HepG2 (cell line): ENCODE measurements at places on chromosomes 6 and 20.

DNA sequence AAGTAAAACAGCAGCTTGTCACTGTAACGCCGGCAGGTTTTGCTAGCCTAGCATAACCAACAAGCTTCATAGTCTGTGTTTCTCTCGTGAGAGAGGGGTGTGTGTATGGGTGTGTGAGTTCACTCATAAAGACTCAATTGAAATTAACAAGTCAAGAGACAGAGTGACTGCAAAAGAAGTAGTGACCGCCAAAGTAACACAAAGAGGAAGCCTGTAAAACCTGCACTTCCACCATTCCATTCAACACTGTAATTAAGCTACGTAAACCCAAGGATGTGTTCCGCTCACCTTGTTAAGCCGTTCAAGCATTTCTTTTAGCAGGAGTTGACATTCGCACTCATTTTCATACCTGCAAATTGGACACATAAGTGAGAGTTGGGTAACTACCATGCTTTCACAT is 6.6 kb downstream of the BFSP1 start:
- no peak for DNase-seq

DNA sequence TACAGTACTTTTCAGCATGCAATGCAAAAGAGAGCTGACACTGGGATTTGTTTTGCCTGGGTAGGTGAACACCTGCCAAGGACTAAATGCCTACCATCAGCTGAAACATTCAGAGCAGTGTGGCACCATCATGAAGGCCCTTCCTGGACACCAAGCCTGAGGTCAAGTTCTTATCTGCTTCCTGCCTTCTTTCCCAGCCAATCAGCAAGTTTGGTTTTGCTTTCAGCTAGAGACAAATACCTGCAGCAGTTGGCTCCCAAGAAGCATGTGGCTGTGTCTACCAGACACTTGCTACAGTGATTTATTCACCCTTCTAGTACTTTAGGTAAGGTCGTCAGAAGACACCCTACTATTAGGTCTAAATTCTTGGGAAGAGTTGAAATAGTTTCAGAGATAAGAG is 112.8 kb downstream of the TBX18 start:
- DNase-seq, result no peak

DNA sequence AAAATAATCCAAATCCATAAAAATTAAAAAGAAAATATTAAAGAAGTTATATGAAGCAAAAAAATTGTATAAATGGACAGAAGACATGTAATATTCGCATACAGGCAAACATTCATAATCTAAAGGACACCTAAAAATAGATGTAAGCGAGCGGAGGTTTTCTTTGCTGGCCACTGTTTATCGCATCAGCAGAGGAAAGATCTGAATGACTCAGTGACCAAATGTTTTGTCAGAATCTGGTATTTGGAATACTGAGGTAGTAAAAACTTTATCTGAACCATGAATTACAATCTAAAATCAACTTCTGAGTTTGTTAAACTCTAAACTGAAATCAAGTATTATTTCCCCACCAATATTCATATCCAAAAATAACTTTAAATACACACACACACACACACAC is 7.8 kb downstream of the TSPYL4 start:
- no peak for DNase-seq

DNA sequence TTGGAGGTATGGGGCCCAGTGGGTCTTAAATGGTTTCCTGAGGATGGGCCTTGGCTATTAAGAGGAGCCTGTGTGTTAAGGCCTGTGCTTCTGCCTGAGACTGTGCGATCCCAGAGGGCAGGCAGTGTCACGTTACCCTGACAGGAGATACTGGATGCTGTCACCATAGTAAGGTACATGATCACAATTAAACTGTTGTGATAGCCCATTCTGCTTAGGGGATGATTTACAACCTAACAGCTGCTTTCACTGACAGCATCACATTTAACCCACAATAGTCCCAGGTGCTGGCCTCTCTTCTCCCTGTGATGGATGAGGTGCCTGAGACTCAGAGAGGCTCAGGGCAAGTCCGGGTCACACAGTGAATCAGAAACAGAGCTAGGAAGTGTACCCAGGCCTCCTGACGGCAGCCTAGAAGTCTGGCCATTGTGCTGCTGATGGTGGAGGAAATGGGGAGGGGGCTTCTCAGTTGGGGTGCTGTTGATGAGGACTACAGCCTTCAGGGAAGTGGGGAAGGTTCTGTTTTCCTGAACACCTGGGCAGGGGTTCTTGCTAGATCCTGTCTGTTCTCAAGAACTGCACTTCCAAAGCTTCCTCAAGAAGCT is 97.3 kb downstream of the MDGA1 start:
- DNase-seq, result no peak

- no peak for DNase-seq
Observed at GRCh38 chr6:160426136-160426535, 78.0 kb downstream of the SLC22A3 start.

DNA sequence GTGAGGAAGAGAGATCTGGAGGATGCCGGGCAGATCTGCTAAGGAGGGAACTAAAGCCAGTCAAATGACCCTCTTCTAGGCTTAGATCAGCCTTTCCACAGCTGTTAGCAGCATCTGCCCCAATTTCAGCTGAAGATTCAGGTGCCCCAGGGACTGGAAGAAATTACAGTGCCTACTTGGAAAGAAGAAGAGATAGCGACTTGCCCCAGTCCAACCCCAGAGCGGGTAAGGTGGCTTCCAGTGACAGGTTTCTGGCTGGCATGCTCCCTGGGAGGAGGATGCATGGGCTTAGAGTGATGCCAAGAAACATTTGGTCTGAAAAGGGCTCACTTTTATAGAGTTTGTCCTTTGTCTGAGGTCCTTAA is 620 bp downstream of the TJAP1 start:
- no peak for DNase-seq

DNA sequence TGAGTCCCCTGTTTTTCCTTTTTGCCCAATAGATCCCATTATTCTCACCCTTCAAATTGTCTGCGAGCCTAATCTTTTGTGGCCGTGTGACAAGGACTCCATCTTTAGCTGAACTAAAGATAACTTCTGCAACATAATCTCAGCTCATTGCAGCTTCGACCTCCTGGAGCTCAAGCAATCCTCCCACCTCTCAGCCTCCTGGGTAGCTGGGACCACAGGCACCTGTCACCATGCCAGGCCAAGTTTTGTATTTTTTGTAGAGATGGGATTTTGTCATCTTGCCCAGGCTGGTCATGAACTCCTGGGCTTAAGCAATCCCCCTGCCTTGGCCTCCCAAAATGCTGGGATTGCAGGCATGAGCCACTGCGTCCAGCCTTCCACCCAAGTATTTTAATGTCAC is 161.0 kb downstream of the GJA1 start:
- no peak for DNase-seq

- DNase-seq, result no peak
Observed at GRCh38 chr6:35073766-35074471, 67.2 kb downstream of the TCP11 start.

DNA sequence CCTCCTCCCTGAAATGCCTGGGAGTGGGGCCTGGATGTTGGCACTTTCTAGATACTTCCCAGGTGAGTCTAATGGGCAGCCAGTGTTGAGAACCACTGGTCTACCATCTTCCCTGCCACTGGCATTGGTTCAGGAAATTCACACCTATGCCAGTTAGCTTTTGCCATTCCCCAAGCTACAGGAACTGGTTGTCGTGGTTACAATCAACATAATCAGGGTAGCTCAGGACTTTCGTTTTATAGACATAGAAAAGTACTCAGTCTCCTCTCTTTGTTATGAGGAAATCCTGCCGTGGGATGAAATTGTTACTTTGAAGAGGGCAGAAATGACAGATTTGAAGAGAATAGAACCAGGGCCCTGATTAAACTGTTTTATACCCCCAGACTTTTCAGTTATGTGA is 127.9 kb upstream of the FOXO3 start:
- DNase-seq, result no peak

DNA sequence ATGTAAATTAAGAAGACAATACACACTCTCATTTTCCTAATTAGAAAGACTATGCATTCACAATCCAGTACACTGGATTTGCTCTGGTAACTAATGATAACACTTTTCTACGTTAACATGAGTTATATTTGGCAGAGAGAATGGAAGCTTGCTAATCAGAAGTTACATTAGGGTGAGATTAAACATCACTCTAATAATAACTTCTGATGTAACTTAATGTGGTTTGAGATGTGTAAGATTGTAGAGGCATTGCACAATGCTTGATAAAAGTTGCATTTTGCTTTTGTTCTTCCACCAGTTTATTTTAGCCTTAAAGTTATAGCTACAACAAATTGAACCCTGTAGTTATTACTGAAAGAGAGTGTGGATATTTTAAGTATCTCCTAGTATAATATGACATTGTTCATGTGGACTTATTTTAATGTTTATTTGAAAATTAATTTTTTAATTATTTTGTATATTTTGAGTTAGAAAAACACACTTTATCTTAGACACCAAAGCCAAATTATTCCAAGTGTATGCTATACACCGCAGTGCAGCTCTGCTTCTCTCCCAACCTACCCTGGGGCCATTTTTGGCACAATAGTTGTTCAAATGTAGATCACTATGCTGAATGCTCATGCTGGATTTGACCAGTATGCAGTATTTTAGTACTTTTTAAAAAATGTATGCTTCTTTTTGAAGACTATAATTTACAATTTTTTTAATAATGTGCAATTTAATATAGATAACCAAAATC is 143.2 kb downstream of the SLC16A10 start:
- DNase-seq, result no peak

GRCh38 chr6:151284548-151285017 is 44.8 kb downstream of the AKAP12 start:
- DNase-seq, result no peak

DNA sequence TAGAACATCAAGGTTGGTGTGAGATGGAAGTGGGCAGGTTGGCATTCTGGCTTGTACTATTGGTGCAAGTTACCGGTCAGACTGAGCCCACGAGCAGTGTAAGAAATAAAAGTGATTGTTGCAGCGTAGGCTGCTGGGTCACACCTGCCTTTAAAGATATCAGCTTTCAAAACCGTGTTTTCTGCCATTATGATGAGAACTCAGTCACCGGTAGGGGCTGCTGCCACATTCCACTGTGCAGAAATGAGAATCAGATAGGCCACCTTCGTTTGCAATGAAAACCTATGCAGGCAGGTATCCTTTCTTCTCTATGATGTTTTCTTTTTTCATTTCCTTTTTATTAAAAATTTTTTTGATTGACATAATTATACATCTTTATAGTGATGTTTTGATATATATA is 168.5 kb downstream of the MYLK4 start:
- DNase-seq, result no peak

DNA sequence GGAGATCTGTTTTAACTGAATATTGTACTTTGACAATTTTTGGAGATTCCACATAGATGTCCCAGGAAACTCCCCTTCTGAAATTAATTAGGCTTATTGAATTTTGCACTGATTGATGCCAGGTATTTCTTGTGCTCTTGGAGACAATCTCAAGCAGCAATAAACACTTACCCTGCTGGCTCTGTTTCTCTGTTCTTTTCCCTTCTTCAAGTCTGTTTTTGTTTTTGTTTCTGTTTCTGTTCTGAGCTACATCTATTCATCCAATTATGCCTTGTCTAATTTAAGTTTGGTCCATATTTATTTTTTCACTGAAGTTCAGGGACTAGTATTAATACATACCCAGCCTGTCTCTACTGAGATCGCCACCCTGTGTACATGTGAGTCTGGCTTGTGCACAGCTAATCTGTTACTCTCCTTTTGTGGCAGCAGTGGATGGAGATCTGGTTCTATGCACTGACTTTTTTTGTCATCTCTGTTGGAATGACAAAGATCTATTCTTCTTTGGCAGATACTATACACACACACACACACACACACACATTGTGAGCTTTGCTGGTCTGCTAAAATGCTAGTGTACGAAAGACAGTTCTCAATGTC is 51.9 kb downstream of the IL22RA2 start:
- no peak for DNase-seq

DNA sequence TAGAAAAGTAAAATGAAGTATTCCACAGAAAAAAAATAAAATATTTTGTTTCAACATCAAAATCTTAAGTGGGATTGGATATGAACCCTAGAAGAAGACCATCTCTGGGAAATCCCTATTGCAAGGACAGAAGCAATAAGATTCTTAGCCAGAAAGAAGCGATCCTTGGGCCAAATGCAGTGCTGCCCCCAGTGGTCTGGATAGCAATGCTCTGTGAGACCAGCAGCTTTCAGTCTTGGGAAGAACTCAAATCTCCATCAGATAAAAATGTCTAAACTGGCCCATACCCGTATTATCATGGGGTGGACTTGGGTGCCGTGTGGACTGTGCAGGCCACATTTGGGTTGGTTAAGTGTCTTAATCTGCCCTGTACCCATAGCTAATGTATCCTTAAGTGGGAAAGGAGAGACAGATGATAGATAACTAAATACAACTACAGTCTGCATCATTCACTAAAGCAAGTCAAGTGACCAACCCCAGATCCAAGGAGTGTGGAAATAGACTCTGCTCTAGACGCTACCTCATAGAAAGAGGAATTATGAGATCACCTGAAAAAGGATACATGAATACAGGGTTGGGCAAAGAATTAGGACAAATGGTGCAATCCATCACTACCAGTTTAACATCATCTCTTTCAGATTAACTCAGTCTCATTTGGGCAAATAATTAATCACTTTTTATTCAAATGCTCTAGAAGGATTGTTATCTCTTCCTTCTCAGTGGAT is 38.9 kb upstream of the SNAP25 start:
- peak; percentile 19 for DNase-seq

GRCh38 chr6:31952890-31953289 is 5.9 kb downstream of the NELFE start:
- DNase-seq, result no peak

- DNase-seq, result peak; percentile 65
Observed at GRCh38 chr20:17683218-17684076, 1.4 kb upstream of the RRBP1 start.

DNA sequence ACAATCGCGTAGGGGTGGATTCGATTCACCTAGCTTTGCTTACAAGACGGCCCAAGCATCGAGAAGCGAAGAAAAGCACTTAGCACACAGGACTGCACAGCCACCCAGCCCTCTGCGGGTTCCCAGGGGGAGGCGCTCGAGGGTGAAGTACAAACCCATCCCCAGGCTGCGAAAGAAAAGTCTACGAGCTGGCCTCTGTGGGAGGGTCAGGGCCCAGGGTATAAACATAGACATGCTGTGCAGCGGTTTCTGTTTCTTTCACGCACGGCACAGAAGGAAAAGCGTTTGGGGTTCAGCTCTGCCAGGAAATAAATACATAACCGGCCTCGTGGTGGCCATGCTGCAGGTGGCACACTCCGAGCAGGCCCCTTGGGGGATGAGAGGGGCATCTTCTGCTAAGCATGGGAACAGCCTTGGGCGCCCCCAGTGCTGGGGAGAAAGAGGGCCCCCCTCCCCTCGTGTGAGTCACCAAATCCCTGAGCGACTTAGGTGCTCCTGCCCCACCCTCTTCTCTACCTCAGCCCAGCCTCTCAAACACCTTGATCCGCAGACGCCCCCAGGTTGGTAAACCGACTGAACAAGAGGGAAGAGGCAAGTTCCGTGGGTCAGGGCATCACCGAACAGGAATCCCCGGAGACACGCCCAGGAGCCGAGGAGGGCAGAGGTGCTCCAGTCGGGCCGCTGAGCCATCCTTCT is 91.6 kb upstream of the RIPOR2 start:
- no peak for DNase-seq

DNA sequence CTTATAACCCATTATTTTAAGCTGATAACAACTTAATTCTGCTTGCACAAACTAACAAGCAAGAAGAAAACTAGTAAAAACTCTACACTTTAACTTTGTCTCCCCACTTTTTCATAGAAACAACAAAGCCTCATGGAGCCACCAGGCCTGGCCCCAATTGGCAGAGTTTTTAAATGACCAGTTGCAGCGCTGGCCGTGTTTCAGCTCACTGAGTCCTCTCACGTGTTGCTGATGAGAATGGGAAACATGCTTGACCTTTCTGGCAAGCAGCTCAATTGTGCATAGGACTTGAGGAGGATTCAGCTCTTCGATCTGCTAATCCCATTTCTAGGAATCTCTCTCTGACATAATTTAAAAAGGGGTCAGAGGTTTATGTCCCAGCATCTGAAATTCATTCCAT is 24.5 kb upstream of the GRM4 start:
- DNase-seq, result no peak
